ENCODE measurements at places on chromosomes 4 and X. TPM values are rescaled to one million over a fixed set of nuclear protein-coding genes. Genes with fewer than 3 reads are reported as not detected.

The FAM47C gene
- total RNA-seq: not detected

The RBBP7 gene
- total RNA-seq: 137 TPM

The LGI2 gene
- under 0.01 TPM for total RNA-seq

The F11 gene
- not detected for total RNA-seq

The GPAT3 gene
- 18.9 TPM for total RNA-seq

The GPR119 gene
- not detected for total RNA-seq

The NHS gene
- 14.2 TPM for total RNA-seq

The SATL1 gene
- total RNA-seq: not detected

The FGG gene
- 0.20 TPM for total RNA-seq

The VCX2 gene
- total RNA-seq: not detected

The SHISA3 gene
- total RNA-seq: 0.17 TPM

The SLBP gene
- total RNA-seq: 51.9 TPM

The CTAG1B gene
- not detected for total RNA-seq

The NSUN7 gene
- total RNA-seq: 2.1 TPM

DNA sequence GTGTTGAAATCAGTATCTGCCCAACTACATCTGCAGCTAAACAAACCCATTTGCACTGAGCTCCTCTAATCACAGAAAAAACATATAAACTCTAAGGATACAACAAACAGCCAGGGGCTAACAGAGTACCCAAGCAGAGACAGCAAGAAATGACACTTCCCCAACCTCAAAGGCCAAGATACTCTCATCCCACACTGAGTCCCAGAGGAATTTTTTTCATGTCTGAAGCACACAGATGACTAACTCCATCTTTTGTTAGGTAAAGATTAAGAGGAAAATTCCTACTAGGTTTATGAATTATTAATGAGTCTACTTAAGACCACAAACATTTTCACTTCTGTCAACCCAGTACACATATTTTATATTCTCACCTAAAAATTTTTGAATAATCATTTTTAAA, 31.6 kb downstream of the SEPSECS start:
- DNase-seq: peak; percentile 87

DNA sequence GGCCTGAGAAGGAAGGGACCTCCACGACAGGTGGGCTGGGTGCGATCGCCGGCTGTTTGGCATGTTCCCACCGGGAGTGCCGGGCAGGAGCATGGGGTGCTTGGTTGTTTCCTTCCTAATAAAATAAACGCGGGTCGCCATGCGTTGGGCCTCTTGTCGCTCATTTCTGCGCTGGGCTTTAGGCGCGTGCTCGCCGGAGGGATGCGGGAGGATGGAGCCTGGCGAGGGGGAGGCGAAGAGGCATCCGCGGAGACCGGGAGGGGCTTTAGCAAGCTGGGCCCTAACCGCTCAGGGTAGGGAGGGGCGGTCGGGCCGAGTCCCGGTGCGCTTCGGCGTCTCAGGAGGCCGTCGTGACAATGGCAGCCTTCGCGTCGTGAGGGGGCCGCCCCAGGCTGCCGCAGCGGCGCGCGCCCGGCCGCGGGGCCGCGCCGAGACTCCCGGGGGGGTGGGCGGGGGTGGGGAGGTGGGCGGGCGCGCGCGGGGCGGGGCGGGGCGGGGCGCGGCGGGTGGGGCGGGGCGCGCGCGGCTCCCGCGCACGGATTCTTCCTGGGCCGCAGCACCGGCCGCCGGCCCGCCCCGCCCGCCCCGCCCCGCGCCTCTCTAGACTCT, 476 bp upstream of the GDI1 start:
- DNase-seq: no peak

GRCh38 chrX:100748108-100748507, 16.2 kb upstream of the SYTL4 start:
- DNase-seq: peak; percentile 2

- no peak for DNase-seq
Measured at GRCh38 chrX:150100261-150100660, 162.0 kb upstream of the EOLA2 start.

- DNase-seq: no peak
Measured at GRCh38 chrX:70226048-70226447, 8.4 kb upstream of the AWAT1 start.

GRCh38 chrX:67536564-67536963, 7.3 kb upstream of the AR start:
- no peak for DNase-seq

- no peak for DNase-seq
Measured at GRCh38 chr4:163200727-163201349, 34.1 kb upstream of the NAF1 start.

DNA sequence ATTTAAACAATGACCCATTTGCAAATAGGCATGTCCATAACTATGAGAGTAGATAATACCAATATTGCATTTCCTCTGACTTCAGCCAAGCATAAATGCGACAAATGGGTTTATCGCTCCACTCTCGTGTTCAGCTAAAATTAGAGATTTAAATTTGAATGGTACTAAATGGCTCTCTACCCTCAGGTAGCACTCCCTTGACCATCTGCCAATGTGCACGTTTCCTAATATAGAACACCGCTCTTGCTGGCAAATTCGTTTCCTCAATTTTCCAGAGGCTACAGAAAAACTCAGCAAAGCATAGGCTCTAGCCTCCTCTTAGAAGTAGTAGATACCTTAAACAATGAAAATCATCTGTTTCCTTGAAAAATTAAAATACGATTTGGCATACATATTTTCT, 251.6 kb downstream of the ADGRA3 start:
- no peak for DNase-seq

- DNase-seq: no peak
Measured at GRCh38 chr4:184409911-184410692, 64.2 kb downstream of the IRF2 start.

GRCh38 chrX:103607364-103608305, at the start of gene TCEAL3:
Gene TCEAL3 (plus strand): TSS chrX:103607963. CDS start chrX:103609065, 1,102 bp downstream.
- DNase-seq: no peak

DNA sequence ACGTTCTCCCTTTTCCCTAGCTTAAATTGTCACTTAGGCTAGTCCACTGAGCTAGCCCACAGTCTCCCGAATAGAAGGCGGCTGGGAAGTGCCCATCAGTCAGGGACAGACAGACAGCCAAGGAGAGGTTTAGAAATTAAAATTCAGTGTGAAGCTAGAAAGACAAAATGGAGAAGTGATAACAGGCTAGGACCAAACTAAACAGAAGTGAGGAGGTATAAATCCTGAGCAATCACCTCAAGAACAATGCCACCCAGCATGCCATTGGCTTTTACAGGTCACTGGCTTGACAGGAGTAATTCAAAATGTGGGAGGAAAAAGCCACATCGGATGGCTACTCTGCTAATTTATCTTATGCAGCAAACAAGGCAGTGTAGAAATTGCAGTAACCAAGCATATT, 138.9 kb downstream of the MAPK10 start:
- peak; percentile 37 for DNase-seq

GRCh38 chrX:55742649-55743048, 25.1 kb downstream of the RRAGB start:
- no peak for DNase-seq

DNA sequence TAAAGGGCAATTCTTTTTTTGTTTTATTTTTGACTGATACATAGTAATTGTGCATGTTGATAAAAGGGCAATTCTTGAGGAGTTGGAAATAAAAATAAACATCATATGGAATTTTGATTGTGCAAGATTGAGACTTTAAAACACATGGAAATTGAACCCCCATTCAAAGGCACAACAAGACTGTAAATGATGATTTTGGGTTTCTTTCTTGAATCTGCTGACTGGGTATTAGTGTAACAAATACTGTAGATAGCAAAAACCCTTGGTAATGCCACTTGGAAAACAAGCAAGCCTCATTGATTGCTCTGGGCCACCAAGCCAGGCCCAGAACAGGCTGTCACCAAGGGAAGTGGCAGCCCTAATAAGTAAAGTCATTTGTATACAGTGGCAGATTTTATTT, 73.0 kb upstream of the ANXA3 start:
- no peak for DNase-seq

DNA sequence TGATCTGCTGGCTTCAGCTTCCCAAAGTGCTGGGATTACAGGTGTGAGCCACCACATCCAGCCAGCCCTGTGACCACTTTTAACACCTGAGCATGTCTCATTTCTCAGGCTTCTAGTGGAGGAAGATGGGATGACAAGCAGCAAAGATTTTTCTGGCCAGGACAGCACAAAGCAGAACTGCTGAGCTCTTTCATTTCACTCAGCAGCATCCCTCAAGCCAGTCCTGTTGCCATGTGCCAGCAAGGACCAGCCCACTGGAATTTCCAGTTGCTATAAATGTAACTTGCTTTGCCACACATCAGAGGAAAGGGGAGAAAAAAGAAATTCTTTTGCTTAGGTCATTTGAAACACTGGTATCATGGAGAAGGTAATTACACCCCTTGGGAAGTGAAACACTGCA, 75.9 kb downstream of the SLC9A7 start:
- peak; percentile 9 for DNase-seq

DNA sequence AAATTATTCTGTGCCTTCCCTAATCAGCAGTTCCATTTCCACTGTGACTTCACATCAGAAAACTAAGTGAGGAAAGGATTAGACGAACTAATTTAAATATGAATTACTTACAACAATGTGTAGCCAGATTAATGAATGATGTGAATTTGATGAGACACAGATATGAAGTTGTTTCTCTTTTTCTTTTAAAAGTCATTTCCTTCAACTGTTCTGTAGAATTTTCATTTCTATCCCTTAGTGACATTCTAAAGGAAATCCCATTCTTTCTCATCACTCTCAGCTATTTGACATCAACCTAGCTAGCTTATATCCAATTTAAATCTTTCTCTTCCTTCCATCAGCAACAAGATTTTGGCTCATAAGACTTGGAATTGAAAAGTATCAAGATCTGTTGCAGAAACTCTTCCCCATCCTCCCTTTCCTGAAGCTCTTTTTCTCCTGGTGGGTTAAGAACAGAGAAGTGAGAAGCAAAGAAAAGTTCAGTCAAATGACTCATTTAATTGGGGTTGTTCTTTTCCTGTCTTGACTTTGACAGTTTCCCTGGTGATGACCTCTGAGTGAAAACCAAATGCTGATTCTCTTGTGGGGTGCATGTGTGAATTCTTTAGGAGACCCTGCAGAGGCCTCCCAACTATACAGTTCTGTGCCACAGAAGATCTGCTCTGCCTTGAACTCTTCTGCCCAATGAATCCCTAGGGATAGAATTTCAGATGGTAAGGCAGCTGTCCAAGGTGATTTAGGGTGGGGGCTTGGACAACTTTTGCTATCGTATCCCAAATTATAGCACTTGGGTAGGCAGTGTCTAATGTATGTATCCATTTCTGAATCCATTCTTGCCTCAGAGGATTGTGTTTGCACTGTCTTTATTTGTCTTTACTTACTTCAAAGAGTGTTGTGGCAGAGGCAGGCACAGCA, 232.5 kb upstream of the GPRIN3 start:
- no peak for DNase-seq

GRCh38 chr4:76641351-76641750, 206.3 kb downstream of the SHROOM3 start:
- no peak for DNase-seq

GRCh38 chrX:105464618-105465017, 244.1 kb upstream of the TEX13A start:
- no peak for DNase-seq

DNA sequence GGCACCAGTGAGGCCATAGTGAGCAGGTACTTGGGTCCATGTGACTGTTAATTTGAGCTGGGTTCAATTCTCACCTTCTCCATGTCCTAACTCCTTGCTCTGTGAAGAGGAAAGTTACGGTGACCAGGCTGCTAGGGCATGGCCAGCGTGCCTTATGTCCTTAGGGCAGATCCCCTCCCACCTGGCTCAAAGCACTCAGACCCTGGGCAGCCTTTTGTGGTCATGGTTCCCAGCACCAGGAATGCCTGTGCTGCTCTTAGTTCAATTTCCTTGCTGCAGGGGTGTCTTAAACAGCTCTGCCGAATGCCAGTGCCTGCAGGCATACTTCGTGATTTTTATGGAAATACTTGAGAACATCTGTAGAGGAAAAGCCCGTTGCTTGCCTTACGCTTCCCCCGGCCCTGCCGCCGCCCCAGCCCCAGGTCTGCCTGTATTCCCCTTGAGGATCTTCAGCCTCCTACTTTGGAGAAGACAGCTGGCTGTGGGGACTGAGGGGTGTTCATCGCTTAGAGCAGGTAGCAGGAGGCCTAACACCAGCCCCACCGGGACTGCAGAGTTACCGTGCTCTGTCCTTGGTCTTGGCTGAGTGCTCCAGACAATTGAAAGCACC, 3.1 kb upstream of the CDK16 start:
- peak; percentile 48 for DNase-seq

GRCh38 chr4:178812866-178813265, 1370.6 kb upstream of the AGA start:
- no peak for DNase-seq

- DNase-seq: no peak
Measured at GRCh38 chr4:93834249-93835066, 5.9 kb downstream of the ATOH1 start.

DNA sequence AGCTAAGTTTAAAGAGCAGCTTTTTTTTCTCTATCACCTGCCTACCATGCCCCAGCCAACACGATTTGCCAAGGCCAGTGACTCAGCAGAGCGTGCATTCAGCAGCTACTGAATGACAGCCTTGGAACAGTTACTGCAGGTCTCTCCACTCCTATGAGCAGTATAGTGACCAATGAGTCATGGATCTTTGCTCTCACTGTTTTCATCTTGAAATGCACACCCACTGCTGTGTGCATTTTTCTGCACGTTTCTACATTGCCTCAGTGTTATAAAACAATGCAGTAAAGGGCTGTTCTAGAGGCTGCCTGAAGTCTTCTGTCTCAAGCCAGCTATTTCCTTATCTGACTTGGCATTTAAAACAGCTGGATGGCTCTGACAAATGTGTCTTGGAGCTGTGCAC, 66.0 kb upstream of the C4orf54 start:
- DNase-seq: peak; percentile 97

- no peak for DNase-seq
Measured at GRCh38 chrX:63513825-63514568, 162.9 kb upstream of the SPIN4 start.

DNA sequence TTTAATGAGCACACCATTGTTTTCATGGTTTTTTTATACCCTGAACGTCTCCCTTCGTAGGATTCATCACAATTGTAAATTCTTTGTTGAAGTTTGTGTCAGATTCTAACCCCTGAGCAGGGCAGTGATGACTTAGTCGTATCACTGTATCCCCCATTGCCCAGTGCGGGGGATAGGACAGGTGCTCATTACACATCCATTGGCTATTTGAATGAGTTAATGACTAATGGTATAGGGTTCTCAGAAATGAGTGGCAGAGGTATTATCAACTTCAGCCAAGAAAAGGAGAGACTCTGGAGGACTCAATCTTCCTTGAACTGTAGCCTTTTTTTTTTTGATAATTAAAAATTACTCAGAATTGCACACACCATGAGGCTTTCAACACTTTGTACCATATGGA, 64.6 kb downstream of the SYNPO2 start:
- DNase-seq: peak; percentile 20

DNA sequence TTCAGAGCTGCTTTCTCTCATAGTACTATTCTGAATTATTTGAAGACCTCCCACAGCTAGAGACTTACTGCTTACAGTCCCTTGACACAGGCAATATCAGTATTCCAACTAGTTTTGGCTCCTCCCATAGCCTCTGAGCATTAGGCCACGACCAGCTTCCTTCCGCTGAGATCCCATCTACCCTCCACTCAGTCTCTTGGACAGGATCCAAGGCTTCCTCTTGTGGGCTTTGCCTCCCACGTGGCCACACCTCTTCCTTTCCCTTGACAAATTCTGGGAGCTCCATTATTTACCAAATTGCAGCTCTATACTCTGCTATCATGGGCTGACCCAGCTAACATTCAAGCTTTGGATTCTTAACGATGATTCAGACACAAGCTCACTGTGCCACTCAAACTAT, 470.4 kb upstream of the GALNT7 start:
- DNase-seq: no peak

GRCh38 chrX:51837921-51838320, 55.5 kb upstream of the MAGED1 start:
- DNase-seq: peak; percentile 40

GRCh38 chr4:5373327-5373726, 322.0 kb downstream of the STK32B start:
- no peak for DNase-seq
